ENCODE measurements at places on chromosomes 3 and 15.
A peak's percentile ranks its signal among the peaks of the same experiment; 100 is the strongest.

- no peak for DNase-seq
Measured at GRCh38 chr15:100588638-100589242, 13.2 kb downstream of the LINS1 start.

DNA sequence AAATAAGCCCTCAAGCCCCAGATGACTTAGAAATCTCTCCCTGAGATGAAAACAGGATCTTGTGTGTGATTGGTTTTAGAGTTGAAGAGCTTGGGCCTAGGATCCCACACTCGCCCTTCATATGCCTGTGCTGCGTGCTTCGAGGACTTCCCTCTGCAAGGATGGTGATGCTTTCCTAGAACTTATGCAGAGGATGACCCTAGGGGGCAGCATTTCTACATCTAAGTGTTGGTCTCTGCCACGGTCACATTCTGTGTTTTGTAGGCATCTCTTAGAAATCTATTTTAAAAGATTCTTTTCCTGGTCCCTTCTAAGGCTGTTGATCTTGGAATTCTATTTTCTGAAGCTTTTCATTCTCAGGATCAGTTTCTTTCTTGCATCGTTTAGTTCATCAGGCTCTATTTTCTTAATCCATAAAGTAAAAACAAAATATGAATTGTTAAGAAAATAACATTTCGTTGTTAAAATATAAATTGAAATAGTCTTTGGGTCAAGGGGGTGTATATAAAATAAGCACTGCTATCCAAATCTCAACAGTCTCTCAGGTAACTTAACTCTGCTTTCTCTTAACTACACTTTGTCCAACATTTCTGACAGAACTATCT is 45.7 kb downstream of the WDR76 start:
- peak; percentile 43 for DNase-seq

- no peak for DNase-seq
Measured at GRCh38 chr3:119456469-119456868, 6.9 kb downstream of the TMEM39A start.

- DNase-seq = no peak
Measured at GRCh38 chr3:16478516-16478915, 35.0 kb downstream of the RFTN1 start.

DNA sequence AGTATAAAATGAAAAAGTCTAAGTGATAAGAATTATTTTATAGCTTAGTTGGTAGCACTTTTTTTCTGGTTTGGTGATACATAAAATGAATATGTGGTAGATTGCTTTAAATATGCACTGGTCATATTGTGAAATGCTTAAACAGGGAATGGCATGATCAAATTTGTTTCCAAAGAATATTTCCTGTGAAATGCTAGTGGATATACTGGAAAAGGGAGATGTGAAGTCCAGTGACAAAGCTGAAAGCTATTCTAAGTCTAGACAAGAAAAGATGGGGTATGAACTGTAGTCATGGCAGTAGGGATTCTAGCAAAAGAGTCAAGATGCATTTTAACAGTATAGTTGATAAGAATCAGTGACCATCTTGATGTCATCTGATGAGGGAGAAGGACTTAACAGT is 98.9 kb upstream of the MME start:
- DNase-seq = no peak

Measured in SHP77 (cell line).